Fibroblast of the aortic adventitia (primary cell): ENCODE measurements at places on chromosomes 3 and 15. TPM values are rescaled to one million over a fixed set of nuclear protein-coding genes. Genes with fewer than 3 reads are reported as not detected.

Gene SIDT1
- not detected in 2 replicates for total RNA-seq

Gene BTD
- total RNA-seq: 19.7 and 38.8 TPM in 2 replicates

Gene GPR156
- total RNA-seq: 0.90 and 4.0 TPM in 2 replicates

Gene GOLGA8R
- total RNA-seq: 0.33 and 2.3 TPM in 2 replicates

Gene CPNE9
- not detected in 2 replicates for total RNA-seq

Gene PLSCR1
- total RNA-seq: 97.4 and 173 TPM in 2 replicates
